Right ventricle myocardium superior (tissue), 1 donor: ENCODE measurements at places on chromosomes 16 and 17. TPM values are rescaled to one million over a fixed set of nuclear protein-coding genes. Genes with fewer than 3 reads are reported as not detected.

MOSMO gene
- total RNA-seq = 12.0 TPM

FBXL20 gene
- total RNA-seq = 12.1 TPM

DNA sequence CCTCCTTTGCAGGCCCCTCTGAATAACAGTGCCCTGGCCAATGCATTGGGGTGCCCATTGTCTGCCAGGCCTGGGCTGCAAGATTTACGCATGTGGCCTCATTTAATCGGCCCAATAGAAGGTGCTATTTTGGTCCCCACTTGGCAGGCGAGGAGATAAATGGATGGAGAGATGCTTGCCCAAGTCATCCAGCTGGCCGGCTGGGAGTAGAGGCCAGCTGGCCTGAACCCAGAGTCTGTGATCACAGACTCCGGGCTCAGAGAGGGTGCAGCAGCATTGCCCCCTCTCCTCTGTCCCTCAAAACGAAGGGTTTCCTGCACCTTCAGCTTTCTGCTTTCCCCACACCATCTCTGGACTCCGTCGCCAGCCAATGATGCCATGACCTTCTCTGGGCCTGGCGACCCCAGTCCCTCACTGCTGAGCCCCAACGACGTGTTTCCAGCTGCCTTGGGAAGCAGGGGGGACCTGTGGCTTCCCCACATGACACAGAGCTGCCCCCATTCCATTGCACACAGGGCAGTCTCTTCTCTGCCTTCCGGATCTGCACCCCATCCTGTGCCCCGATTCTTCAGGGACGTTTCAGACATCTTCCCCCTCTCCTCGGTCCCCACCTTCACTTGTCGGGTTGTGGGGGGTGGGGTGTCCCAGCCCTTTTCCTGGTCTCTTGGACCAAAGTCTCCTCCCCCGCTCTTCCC, 3.5 kb upstream of the ADGRG1 start:
- peak; percentile 43 for DNase-seq

KRTAP1-1 gene
- total RNA-seq = not detected

DNA sequence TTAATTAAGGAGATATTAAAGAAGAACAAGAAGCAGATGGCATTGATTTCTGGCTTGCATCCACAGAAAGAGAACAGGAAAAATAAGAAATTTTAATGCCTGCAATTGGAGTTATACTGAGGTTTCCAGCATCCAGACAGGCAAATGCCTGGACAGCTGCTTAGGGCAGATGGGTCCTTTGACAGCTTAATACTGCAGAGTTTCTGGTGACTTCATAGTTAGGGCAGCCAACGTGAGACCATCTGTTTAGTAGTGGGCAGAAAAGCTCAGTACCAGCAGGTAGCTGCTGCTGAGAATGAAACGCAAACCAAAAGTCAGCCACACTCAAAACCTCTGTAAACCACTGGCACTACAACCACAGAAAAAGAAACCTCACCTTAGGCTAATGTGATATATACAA, 109.8 kb downstream of the CDK5R1 start:
- no peak for DNase-seq

- peak; percentile 84 for DNase-seq
Observed at GRCh38 chr17:49616601-49617131, 41.0 kb downstream of the NXPH3 start.

DNA sequence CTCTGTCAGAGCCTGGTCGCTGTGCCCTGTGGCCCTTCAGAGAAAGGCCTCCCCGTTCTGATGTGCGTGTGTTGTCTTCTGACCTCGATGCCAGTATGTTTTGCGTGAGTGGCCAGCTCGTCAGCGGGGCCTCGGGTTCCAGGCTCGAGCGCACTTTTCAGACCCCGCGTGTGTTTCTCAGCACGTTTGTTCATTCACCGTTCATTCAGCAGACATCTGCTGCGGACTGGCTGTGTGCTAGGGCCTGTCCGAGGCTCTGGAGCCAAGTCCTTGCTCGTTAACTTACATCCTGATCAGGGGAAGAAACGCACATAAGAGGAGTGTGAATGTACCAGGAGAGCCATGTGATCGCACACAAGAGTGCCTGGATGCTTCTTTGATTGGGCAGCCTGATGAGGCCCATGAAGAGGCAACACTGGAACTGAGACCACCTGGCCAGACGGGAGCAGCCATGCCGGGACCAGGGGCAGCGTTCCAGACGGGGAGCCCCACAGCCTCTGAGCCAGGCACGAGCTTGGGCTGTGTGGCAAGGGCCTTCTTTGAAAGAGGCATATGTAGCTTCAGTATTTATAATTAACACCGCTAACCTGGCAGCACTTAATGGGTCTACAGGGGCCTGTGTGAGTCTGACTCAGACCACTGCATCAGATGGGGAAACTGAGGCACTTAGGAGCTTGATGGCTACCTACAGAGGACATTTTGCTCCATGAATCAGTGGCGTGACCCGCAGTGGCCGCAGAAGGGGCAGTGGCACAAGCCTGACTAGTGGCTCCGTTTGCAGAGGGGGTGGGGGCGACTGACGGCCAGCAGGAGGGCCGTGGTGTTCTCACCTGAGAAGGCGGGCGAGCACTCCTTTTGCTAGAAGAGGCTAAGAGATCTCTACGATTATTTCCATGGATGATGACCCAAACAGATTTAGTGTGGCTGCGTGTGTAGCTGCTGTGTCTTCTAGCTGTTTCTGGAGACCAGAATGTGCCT, 187.9 kb upstream of the CHMP6 start:
- no peak for DNase-seq

MYLK3 gene
- total RNA-seq = 304 TPM

DNA sequence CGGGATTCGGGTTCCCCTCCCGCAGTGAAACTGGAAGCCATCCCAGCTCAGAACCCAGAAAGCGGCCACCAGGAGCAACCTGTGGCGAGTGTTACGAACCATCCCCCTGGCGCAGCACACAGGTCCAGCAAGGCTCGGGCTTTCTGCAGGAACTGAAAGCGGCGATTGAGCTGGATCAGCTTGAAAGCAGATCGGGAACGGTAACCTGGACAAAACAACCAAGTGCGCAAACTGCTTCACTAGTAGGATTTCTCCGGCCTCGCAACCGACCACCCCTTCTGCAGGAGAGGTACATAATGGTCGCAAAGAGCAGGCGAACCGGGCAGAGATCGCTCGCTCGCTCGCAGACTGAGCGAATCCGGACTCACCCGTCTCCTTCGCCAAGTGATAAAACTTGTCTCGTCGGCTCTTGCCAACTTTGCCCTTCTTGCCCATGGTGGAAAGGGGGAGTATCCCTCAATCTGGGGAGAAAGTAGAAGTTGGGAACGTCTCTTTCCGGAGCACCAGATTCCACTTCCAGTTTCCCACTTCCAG, 696 bp upstream of the PSMC5 start:
- no peak for DNase-seq

GRCh38 chr16:75111961-75112733, 4.4 kb downstream of the LDHD start:
- no peak for DNase-seq

SSH2 gene
- total RNA-seq = 31.3 TPM
